ENCODE measurements at places on chromosomes 4 and X. TPM values are rescaled to one million over a fixed set of nuclear protein-coding genes. Genes with fewer than 3 reads are reported as not detected.

The APOO gene
- total RNA-seq: 25.1 TPM

The MAGEE2 gene
- total RNA-seq: not detected

- peak overlapping the region; percentile 55 for H3K4me3 ChIP-seq
- H3K4me1 ChIP-seq: peaks cover 56% of the 10 kb centered on the region
- peaks cover 30% of the 10 kb centered on the region for H3K36me3 ChIP-seq
- peak; percentile 37 for DNase-seq
Observed at GRCh38 chr4:80172203-80172602, 25.1 kb upstream of the PRDM8 start.

The EOLA1 gene
- total RNA-seq: 36.4 TPM

GRCh38 chr4:98822144-98822543 is 106.8 kb downstream of the EIF4E start:
- peaks cover 4% of the 10 kb centered on the region for H3K27me3 ChIP-seq
- H3K4me1 ChIP-seq: no peaks in the 10 kb centered on the region
- no peak overlapping the region for H3K4me3 ChIP-seq
- DNase-seq: no peak

DNA sequence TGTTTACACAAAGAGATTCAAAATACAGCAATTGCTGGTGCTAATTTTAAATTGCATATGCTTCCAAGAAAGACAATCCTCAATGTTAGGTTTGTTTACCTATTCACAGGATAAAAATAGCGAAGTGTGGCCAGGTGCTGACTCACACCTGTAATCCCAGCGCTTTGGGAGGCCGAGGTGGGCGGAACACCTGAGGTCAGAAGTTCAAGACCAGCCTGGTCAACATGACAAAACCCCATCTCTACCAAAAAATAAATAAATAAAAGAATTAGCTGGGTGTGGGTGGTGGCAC is 77.7 kb downstream of the OPHN1 start:
- no peaks in the 10 kb centered on the region for H3K27me3 ChIP-seq
- H3K4me1 ChIP-seq: no peaks in the 10 kb centered on the region
- no peak overlapping the region for H3K27ac ChIP-seq
- H3K4me3 ChIP-seq: no peak overlapping the region
- no peak for DNase-seq
- H3K36me3 ChIP-seq: no peaks in the 10 kb centered on the region

- peaks cover 10% of the 10 kb centered on the region for H3K36me3 ChIP-seq
- H3K27ac ChIP-seq: no peak overlapping the region
- no peak overlapping the region for H3K4me3 ChIP-seq
- no peak for DNase-seq
Observed at GRCh38 chr4:4225915-4226605, 669 bp downstream of the OTOP1 start.

GRCh38 chr4:120723986-120724385 is 198.5 kb downstream of the PRDM5 start:
- no peaks in the 10 kb centered on the region for H3K36me3 ChIP-seq
- H3K4me3 ChIP-seq: no peak overlapping the region
- DNase-seq: no peak

The RAI2 gene
- total RNA-seq: not detected

The LIAS gene
- total RNA-seq: 13.0 TPM

- peaks cover 66% of the 10 kb centered on the region for H3K4me1 ChIP-seq
- H3K36me3 ChIP-seq: peaks cover 50% of the 10 kb centered on the region
- peak overlapping the region; percentile 99 for H3K27ac ChIP-seq
- peak overlapping the region; percentile 92 for H3K4me3 ChIP-seq
Observed at GRCh38 chr4:102869569-102870197, 891 bp downstream of the CISD2 start.

DNA sequence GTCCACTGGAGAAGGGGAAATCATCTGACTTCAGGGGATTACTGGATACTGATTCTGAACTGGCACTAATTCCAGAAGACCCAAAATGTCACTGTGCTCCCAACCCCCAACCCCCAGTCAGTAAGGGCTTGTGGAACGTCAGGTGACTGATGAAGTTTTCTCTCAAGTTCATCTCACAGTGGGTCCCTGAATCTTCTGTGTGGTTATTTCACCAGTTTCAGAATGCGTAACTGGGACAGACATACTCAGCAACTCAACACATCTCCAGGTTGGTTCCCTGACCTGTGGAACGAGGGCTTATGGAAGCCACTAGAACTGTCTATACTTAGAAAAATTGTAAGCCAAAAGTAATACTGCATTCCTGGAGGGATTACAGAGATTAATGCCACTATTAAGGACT is 45.3 kb downstream of the DDX60L start:
- no peaks in the 10 kb centered on the region for H3K27me3 ChIP-seq
- DNase-seq: no peak
- no peak overlapping the region for H3K27ac ChIP-seq
- H3K4me1 ChIP-seq: peaks cover 6% of the 10 kb centered on the region
- H3K4me3 ChIP-seq: no peak overlapping the region
- H3K36me3 ChIP-seq: peaks cover 75% of the 10 kb centered on the region

GRCh38 chr4:180363815-180364214 is 1879.4 kb upstream of the TENM3 start:
- no peak overlapping the region for H3K27ac ChIP-seq
- no peak overlapping the region for H3K4me3 ChIP-seq

The PAGE2 gene
- not detected for total RNA-seq

DNA sequence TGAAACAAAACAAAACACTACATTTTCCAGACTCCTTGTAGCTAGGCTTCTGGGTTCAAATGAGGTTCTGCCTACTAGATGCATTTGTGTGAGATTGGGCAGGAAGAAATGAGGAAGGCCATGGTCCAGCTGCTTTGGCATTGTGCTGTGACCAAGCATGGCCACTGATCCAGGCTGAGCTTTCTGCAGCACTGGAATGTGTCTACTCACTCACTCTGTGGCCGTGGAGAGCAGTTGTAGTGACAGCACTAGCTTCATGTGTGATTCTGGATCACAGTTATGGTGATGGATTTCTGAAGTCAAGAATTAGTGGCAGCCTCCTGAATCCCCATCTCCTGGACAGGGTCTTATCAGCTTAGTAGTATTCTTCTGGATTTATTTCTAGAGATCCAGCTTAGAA is 358.9 kb downstream of the GPAT3 start:
- H3K4me3 ChIP-seq: no peak overlapping the region
- H3K27ac ChIP-seq: no peak overlapping the region
- H3K4me1 ChIP-seq: peaks cover 2% of the 10 kb centered on the region
- H3K27me3 ChIP-seq: no peaks in the 10 kb centered on the region
- H3K36me3 ChIP-seq: no peaks in the 10 kb centered on the region

The RBMXL3 gene
- total RNA-seq: not detected

The RBPJ gene
- 137 TPM for total RNA-seq

The MGARP gene
- not detected for total RNA-seq

The GNPDA2 gene
- 11.1 TPM for total RNA-seq

The MAB21L2 gene
- not detected for total RNA-seq

DNA sequence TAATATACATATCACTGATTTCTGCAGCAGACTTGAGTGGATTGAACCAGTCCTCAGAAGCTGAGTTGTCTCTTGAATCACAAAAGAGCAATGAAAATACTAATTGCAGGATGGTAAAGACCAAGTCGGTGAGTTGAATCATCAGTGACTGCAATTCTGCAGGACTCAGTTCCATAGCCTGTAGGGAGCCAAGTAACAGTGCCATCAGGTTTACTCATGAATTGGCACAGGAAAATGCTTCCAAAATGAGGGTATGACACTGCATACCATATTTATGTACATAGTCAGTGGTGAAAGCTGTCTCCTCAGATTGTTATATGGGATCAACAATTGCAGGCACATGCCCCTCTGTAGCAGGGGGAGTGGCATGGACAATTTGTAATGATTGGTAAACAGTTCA is 192.8 kb downstream of the CCNG2 start:
- no peaks in the 10 kb centered on the region for H3K4me1 ChIP-seq

GRCh38 chrX:100695991-100696390 is 35.9 kb downstream of the SYTL4 start:
- no peaks in the 10 kb centered on the region for H3K4me1 ChIP-seq
- H3K27me3 ChIP-seq: peaks cover 28% of the 10 kb centered on the region
- no peak overlapping the region for H3K27ac ChIP-seq
- no peak for DNase-seq
- no peak overlapping the region for H3K4me3 ChIP-seq

DNA sequence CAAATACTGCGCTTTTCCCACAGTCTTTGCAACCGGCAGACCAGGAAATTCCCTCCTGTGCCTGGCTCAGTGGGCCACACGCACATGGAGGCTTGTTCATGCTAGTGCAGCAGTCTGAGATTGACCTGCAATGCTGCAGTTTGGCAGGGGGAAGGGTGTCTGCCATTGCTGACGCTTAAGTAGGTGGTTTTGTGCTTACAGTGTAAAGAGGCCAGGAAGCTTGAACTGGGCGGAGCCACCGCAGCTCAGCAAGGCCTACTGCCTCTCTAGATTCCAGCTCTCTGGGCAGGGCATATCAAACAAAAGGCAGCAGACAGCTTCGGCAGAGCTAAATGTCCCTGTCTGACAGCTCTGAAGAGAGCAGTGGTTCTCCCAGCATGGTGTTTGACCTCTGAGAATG is 390.5 kb upstream of the TECRL start:
- H3K4me1 ChIP-seq: no peaks in the 10 kb centered on the region
- H3K36me3 ChIP-seq: no peaks in the 10 kb centered on the region

The AREG gene
- total RNA-seq: 0.90 TPM

- no peak for DNase-seq
- no peak overlapping the region for H3K4me3 ChIP-seq
- H3K27ac ChIP-seq: no peak overlapping the region
- H3K27me3 ChIP-seq: no peaks in the 10 kb centered on the region
Observed at GRCh38 chr4:84035568-84035967, 463.5 kb downstream of the NKX6-1 start.

DNA sequence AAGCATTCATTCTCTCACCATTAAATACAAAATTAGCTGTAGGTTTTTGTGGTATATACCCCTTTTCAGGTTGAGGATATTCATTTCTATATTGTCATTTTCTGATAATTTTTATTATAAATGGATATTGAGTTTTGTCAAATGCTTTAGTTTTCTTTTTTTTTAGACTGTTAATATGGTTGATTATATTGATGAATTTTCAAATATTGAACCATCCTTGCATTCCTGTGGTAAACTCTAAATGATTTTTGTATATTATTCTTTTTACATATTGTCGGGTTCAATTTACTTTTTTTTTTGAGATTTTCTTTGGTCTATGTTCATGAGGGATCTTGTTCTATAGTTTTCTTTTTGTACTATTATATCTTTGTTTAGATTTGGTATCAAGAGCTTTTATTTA is 165.1 kb downstream of the GPAT3 start:
- no peaks in the 10 kb centered on the region for H3K4me1 ChIP-seq
- no peaks in the 10 kb centered on the region for H3K27me3 ChIP-seq
- no peak overlapping the region for H3K27ac ChIP-seq
- H3K4me3 ChIP-seq: no peak overlapping the region
- DNase-seq: no peak
- no peaks in the 10 kb centered on the region for H3K36me3 ChIP-seq

GRCh38 chr4:100977746-100978397 is 369.5 kb downstream of the PPP3CA start:
- no peak overlapping the region for H3K27ac ChIP-seq
- peaks cover 2% of the 10 kb centered on the region for H3K27me3 ChIP-seq
- H3K36me3 ChIP-seq: no peaks in the 10 kb centered on the region

The JCHAIN gene
- 0.35 TPM for total RNA-seq

The TRIM75 gene
- not detected for total RNA-seq

The WDR44 gene
- total RNA-seq: 19.9 TPM

GRCh38 chrX:83508526-83509253 is 600 bp downstream of the POU3F4 start:
- no peak overlapping the region for H3K27ac ChIP-seq
- H3K27me3 ChIP-seq: peaks cover 71% of the 10 kb centered on the region
- no peak overlapping the region for H3K4me3 ChIP-seq
- no peak for DNase-seq

The MAGEA1 gene
- not detected for total RNA-seq

GRCh38 chr4:139416073-139416673 is 37.7 kb upstream of the RAB33B start:
- no peak overlapping the region for H3K4me3 ChIP-seq
- H3K36me3 ChIP-seq: peaks cover 27% of the 10 kb centered on the region
- no peaks in the 10 kb centered on the region for H3K27me3 ChIP-seq
- no peak for DNase-seq
- H3K4me1 ChIP-seq: peaks cover 13% of the 10 kb centered on the region

GRCh38 chr4:30450474-30450873 is 269.7 kb upstream of the PCDH7 start:
- H3K27me3 ChIP-seq: no peaks in the 10 kb centered on the region
- DNase-seq: no peak
- H3K4me1 ChIP-seq: no peaks in the 10 kb centered on the region
- no peak overlapping the region for H3K4me3 ChIP-seq
- H3K27ac ChIP-seq: no peak overlapping the region

DNA sequence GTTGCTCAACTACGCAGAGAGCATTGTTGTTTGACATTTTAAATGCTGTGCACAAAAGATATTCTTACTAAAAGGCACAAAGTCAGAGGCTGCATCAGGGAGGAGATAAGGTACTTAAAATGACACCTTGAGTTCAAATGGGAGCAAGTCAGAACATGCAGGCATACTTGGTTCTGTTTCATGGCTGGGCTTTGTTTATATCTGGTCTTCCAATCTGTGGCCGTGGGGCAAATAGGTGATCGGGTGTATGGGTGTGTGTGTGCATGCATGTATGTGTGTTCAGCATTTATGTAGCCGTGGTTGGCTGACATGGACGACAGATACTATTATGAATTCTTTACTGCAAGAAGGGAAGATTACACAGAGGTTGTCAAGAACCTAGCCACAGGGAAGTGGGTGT is 106.1 kb downstream of the RASL11B start:
- DNase-seq: no peak
- H3K4me3 ChIP-seq: no peak overlapping the region
- no peak overlapping the region for H3K27ac ChIP-seq
- peaks cover 4% of the 10 kb centered on the region for H3K36me3 ChIP-seq
- no peaks in the 10 kb centered on the region for H3K4me1 ChIP-seq

DNA sequence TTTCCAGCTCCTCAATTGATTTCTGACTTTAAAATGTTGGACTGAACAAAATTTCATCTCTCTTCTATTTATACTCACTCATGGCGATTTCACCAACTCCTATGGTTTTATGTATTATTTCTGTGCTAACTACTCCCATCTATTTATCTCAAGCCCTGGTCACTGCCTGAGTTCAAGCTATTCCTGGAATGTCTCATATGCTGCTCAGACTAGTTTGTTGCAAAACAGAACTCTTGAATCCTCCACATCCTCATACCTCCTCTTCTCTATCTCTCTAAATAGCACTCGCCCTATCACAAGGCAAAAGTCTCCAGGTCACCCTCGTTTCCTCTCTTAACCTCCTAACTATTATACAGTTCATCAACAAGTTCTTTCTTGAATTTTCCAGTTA is 19.0 kb upstream of the DDX60 start:
- H3K4me3 ChIP-seq: no peak overlapping the region
- peaks cover 5% of the 10 kb centered on the region for H3K27me3 ChIP-seq
- H3K36me3 ChIP-seq: no peaks in the 10 kb centered on the region
- H3K4me1 ChIP-seq: peaks cover 4% of the 10 kb centered on the region
